ENCODE measurements at places on chromosomes 13 and 19.

DNA sequence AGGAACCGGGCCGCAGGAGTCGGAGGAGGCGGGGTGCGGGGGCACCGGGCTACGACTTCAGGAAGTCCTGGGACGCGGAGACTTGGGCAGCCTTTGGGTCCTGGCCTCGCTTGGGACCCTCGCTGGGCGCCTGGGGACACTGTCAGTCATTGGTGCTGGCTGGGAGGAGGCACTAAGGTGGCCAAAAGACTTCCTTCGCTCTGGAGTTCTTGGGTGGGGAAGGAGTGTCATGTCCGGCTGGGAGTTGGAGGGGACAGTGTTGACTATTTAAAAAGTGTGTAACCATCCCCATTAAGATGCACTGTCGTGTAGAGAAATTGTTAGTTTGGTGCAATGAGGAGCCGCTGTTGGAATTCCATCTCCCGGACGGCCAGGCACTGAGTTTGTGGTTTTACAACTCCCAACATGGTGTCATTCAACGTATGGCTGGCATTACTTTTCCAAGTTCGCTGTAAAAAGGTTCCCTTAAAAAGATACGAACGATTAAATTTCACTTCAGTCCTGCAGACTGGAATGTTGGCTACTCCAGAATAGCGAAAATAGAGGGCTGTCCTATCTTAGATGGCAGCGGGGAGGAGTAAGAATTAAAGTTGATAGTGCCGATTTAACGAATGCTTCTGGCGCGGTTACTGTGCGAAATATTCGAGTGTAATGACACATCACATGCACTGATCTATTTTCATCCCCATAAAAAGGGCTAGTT is 776 bp downstream of the DNAJC3 start:
- DNase-seq: no peak

DNA sequence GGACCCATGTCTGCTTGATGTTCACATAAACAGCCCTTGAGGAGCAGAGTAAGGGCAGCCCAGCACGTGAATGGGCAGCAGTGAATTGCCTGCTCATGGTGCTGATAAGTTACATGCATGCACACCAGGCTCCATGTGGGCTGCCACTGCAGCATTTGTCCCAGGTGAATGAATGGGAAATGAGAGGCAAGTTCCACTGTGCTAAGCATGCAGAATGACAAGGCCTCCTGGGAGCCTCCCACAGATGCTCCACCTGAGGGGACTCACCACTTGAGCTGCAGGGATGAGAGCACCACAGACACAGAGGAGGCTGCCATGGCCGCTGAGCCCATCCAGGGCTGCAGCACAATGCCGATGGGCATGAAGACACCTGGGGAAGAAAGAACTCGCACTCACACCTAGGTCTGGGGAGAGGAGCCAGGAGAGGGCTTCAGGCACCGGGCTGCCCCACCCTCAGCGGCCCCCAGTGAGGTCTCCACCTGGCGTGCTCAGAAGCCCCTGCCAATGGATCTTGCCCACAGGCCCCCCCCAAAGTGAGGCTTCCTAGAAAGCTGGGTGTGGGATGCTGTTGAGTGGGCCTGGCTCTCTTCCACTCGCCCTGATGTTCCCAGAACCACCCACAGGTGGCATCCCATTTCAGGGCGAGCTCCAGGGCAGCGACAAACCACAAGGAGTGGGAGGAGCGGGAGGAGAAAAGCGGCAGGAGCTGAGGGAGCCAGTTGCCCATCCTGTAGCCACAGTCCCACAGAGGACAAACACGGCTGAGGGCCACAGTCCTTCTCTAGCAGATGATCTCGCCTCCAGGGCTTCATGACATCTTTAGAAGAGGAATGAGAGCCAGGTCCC is 73.8 kb downstream of the CCDC70 start:
- no peak for DNase-seq

DNA sequence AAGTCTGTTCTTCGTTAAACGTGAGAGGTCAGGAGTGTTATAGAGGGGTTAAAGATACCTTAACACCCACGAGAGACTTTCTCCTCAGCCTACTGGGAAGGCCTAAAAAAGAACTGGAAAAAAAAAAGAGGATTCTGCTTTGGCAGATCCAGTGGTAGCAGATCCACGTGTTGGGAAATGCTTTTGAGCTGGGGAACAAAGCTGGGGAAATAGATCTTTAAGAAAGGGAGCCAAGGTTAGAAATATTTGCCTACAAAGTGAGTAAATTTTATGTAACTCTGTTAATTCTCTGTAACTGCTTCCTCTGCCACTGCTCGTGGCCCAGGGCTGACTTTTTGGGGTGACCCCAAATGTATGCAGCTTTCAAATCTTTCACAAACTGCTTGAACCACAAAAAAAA is 11.7 kb downstream of the RFX2 start:
- no peak for DNase-seq

- no peak for DNase-seq
Measured at GRCh38 chr19:6091771-6092291, 18.5 kb downstream of the RFX2 start.

DNA sequence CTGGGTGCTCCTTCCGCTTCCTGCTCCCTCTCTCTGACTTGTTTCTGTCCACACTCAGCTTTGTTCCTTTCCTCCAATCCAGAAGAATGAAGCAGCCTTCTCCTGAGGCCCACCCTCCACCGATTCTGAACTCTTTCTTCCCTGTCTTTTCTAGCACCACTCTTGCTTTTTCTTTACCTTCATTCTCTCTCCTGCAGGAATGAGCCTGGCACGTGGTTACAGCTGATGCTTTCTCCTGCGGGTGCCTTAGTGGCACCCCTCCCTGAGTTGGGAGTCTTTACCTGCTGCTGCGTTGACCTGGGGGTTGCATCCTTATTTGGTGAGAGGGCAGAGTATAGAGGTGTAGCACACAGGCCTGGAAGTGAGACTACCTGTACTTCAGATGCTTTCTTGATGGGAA is 6.2 kb downstream of the UBAC2 start:
- no peak for DNase-seq

DNA sequence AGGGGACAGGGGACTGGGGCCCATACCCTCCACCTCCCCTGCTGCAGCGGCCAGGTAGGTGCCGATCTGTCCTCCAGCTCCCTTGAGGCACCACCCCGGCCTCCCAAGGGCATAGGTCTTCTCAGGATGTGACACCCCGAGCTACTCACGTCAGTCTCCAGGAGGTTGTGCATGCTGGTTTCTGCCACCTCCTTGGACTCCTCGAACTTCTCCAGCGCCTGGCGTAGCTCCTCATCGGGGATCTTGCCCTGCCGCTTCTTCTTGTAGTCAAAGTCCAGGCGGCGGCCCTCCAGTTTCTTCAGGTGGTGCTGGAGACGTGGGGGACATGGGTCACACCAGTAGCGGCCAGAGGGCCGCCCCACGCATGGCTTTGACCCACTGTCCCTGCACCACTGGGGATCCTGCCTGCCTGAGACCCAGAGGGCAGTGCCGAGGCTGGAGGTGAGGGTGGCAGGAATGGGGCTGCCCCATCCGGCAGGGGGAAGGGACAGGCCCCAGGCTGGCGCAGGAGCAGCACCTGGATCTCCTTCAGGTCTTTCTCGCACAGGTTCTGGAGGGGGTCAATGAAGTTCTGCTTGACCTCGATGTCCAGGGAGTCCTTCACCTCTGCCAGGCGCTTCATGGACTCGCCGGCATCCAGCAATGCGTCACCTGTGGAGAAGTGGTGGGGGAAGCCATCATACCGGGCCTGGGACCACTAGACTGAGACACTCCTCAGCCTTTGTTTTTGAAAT is 20.4 kb downstream of the MPND start:
- DNase-seq: no peak

DNA sequence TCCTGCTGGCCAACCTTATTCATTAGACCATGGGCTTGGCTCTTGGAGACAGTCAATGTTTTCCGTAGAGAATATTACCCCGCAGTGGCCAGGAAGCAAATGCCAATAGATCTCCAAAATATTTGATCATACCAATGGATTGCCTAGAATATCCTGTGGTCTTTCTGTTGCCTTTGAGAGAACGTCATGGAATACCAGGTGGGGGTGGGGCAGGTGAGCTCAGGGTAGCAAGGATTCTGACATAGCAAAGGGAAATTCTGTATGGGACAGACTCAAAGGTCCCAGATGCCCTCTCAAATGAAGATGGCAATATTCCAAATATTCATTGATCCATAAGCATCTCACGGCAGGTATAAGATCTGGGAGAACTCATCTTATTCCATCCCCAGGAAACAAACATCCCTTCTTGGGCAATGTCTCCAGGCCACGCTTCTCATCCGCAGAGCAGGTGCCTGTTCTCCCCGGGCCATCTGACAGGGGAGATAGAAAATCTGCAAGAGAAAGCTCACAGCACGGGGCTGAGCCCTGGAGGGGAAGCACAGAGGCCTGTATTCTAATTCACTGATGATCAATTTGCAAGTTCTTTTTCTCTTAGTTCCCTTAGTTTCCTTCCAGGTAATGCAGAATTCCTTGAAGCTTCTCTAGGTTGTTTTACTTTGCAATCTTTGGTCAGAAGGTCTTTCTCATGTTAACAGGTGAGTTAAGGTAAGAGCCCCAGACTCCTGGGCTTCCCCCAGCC is 69.6 kb upstream of the TSHZ3 start:
- no peak for DNase-seq

DNA sequence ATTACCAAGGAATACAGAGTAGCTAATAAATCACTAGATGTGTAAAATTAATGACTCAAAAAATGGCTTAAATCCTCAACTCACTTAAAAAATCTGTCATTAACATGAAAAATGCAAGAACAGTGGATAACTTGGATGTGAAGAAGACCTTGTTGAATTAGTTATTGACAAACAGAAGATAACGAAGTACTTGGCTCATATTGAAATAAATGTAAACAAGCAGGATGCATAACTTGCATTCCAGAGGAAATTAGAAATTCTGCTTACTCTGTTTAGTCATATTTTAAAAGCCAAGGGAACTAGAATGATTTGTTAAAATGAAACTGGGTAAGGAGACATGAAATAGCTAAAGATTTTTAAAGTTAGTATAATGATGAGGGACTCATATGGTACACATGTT is 1812.2 kb downstream of the PCDH9 start:
- no peak for DNase-seq

- no peak for DNase-seq
Measured at GRCh38 chr13:51614350-51614786, 30.1 kb downstream of the WDFY2 start.

- DNase-seq: no peak
Measured at GRCh38 chr19:56111601-56112312, 9.3 kb downstream of the ZNF787 start.

DNA sequence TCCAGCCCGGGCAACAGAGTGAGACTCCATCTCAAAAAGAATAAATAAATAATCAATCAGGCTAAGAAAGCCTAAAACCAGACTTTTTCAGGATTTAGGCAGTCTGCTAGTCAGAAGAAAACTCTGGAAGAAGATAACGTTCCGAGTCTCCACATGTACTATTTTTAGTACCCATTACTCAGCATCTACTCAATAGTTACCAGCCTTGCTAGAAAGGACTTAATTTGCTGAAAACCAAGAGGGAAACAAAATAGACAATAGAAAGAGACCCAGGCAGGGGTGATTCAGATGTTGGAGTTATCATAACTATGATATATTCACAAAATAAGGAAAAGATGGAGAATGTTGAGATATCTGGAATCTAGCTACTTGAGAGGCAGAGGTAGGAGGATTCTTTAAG is 3.6 kb upstream of the LIN7B start:
- DNase-seq: no peak

DNA sequence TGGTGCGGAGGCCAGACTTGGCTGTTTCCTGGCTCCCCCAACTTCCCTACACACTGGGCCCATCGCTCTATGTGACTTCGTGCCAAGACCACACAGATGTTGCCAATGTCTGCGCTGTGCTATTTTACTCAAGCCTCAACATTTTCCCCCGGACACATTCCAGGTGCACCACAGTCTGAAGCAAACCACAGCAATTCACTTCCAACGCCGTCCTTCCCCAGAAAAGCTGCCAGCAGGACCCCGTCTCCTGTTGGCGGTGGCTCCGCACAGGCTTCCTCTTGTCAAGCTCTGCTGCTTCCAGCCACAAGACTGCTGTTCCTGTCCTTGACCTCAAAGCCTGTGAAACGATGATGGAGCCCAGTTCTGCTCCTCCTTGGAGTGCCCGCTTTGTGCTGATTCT is 100.7 kb downstream of the CRYL1 start:
- no peak for DNase-seq

DNA sequence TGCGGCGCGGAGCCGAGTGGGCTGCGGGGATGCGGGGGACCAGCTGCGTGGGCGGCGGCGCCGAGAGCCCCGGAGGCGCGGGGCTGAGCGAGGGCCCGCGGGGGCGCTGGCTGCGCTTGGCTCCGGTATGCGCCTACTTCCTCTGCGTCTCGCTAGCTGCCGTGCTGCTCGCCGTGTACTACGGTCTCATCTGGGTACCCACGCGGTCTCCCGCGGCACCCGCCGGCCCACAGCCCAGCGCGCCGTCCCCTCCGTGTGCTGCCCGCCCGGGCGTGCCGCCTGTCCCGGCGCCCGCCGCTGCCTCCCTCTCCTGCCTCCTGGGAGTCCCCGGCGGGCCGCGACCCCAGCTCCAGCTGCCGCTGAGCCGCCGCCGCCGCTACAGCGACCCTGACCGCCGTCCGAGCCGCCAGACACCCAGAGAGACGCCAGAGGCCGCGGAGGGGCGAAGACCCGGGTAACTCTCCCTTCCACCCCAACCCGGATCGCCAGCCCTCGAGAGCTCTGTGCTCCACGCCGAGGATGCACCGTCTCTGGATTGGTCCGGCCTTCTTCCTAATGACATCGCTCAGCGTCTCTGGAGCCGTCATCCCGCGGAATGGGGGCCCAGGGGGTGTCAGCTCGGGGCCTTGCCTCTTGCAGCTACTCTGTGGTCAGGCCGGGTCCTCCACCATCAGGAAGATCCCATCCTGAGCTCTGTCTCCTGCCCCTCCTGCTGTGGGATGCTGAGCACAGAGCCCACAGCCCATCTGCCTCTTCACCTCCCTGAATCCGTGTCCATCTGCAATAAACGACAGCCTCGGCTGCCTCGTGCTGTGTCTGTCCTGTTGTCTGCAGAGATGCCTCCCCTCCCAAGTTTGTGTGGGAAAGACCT is 441 bp downstream of the INAFM1 start:
- no peak for DNase-seq

GRCh38 chr19:32890841-32891240 is 21.3 kb upstream of the SLC7A9 start:
- DNase-seq: no peak

- DNase-seq: no peak
Measured at GRCh38 chr13:100724568-100724967, 50.0 kb upstream of the TMTC4 start.

GRCh38 chr13:101398191-101398590 is 18.1 kb downstream of the NALCN start:
- DNase-seq: no peak

DNA sequence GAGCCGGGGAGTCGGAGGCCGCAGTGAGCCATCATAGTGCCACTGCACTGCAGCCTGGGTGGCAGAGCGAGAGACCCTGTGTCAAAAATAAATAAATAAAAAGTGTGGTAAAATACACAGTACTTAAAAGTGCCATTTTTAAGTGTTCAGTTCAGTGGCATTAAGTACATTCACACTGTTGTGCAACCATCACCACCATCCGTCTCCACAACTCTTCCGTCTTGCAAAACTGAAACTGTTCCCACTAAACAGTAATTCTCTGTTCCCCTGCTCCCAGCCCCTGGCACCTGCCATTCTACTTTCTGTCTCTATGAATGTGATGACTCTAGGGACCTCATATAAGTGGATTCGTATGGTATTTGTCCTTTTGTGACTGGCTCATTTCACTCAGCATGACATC is 13.3 kb downstream of the SLC25A42 start:
- peak; percentile 90 for DNase-seq

- DNase-seq: no peak
Measured at GRCh38 chr13:98523455-98524102, 53.3 kb downstream of the STK24 start.
